A549 treated with CpdA at 1 μM for 4 hours (cell line): ENCODE measurements at places on chromosomes 11 and 22. TPM values are rescaled to one million over a fixed set of nuclear protein-coding genes. Genes with fewer than 3 reads are reported as not detected.

PIK3IP1 gene
- 1.2 to 1.9 TPM (median 1.3 TPM) in 5 replicates for total RNA-seq

PGR gene
- total RNA-seq, result not detected in 5 replicates

TMEM134 gene
- 42.5 to 61.2 TPM (median 52.1 TPM) in 5 replicates for total RNA-seq

GLB1L2 gene
- total RNA-seq, result 1.8 to 2.4 TPM (median 1.9 TPM) in 5 replicates

LRRC56 gene
- total RNA-seq, result 0.55 to 0.74 TPM (median 0.66 TPM) in 5 replicates

SIPA1 gene
- total RNA-seq, result 8.2 to 22.4 TPM (median 21.4 TPM) in 5 replicates

ALX4 gene
- total RNA-seq, result 4.7 to 6.7 TPM (median 6.0 TPM) in 5 replicates
